Head of caudate nucleus (tissue), 42 donors: ENCODE measurements at places on chromosomes 6 and 20.

DNA sequence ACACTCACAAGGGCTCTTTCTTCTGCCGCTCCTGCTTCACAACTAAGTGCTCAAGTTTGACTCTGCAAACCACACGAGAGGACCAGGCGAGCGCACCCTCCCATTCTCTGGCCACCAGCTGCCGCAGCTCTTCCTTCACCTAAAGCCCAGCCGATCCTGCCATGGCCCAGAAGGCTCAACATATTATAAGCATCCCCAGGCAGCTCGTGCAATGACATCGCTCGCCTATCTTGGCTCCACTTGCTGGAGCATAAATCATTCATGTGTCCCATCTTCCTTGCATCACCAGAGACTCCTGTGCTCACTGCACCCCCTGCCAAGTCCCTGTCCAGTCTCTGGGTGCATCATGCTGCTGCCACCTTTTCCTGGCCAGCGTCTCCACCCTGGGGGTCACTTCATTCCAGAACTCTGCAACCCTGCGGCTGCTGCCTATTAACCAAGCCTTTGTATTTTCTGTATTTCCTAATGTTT is 59.0 kb downstream of the PSMG4 start:
- no peak for DNase-seq

- no peak for DNase-seq
Measured at GRCh38 chr6:21870076-21870730, 276.7 kb downstream of the SOX4 start.

DNA sequence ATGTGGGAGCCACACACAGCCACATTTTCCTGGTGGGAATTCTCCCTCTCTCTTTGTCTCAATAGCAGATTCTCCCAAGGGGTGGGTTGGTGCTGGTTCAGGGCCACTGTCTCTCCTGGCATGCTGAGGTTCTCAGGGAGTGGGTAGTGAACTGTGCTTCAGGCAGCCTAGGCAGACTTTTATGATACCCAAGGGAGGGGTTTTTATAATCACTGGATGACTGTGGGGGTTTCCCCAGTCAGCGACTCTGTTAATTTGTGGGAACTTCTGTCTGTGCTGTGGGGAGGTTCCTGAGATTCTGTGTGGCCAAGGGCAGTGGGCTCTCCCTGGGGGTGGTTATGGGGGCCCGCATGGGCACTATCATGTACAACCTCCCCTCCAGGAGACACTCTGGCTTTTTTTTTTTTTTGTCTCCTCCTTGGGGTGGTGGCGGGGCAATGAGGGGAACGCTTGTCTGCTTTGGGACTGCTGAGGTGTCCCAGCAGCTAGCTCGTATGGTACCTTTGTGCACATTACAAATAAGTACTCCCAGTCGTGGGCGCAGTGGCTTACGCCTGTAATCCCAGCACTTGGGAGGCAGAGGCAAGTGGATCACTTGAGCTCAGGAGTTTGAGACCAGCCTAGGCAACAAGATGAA is 10.0 kb downstream of the PTK7 start:
- no peak for DNase-seq

DNA sequence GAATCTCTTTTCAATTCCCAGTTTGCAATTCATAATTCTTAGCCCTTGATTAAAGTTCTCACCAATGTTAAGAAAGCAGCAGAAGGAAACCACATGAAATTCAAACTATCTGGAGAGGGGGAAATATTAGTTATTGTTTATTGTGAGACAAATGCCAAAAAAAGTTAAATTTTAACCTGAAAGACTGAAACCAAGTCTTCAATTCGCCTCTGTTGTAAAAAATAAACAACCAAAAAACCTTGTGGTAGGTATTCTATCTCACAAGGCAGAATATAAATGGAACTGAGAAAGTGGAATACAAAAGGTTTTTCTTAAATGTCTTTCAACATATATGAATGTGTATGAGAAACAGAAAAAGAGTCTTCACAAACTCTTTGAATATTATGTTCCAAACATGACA is 24.8 kb downstream of the TMX4 start:
- DNase-seq: no peak

- DNase-seq: no peak
Measured at GRCh38 chr6:23334360-23334759, 765.0 kb downstream of the HDGFL1 start.

DNA sequence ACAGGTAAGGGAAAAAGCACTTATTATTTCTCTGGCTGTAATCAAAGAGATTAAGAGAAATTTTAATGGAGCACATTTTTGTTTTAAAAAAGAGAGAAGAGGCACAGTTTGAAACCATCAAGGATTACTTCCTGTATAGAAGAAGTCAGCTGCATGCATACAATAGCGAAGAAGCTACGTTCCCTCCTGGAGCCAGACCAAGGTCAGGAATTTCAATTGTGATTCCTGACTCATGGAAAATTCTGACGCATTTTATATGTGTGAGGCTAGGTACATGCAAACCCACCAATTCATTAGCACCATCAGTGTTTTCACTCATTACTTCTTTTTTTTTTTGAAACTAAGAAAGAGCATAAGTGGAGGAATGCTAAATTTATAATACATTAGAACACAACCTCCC is 232.7 kb upstream of the SGK1 start:
- DNase-seq: no peak

DNA sequence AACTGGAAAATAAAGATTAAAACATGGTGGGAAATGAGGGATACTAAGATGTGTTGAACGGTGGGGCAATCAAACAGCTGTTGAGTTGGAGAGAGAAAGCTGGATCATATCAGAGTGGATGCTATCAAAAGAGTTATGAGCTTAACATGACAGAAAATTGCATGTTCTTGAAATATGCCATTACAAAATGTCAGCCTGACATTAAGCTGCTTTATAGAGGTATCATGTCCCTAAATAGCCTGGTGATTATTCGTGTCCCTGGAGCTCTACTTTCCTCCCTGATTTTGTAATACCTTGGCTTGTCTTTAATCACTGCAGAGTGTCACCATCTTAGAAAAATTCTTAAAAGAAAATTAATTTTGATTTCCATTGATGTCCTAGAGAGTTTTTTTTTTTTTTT is 223.1 kb downstream of the PHF3 start:
- no peak for DNase-seq

DNA sequence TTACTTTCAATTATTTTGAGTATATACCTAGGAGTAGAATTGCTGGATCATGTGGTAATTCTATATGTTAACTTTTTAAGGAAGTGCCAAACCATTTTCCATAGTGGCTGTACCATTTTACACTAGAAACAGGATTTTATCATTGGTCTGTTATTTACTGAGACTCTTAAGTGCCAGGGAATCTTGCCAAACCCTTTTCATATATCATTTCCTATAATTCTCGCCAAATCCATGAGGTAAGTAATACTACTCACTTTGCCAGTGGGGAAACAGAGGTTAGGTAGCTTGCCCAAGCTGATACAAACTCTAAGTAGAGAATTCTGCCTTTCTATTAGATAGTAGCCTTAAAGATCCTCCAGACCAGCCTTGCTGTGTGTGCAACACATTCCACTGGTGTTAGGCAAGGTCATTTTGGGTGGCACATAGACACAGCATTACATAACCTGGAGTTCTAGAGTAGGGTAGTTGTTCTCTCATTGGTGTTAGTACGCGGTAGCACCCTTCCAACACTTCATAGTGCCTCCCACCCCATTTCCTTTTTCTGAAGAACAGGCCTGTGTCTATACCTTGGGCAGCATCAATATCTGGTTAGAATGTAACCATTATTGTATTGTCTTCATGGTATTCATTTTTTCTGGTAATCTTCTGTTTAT is 65.5 kb downstream of the ARID1B start:
- DNase-seq: no peak

- peak; percentile 85 for DNase-seq
Measured at GRCh38 chr6:154675602-154676088, 57.6 kb upstream of the SCAF8 start.

- DNase-seq: no peak
Measured at GRCh38 chr20:31638317-31638716, 605 bp downstream of the COX4I2 start.

DNA sequence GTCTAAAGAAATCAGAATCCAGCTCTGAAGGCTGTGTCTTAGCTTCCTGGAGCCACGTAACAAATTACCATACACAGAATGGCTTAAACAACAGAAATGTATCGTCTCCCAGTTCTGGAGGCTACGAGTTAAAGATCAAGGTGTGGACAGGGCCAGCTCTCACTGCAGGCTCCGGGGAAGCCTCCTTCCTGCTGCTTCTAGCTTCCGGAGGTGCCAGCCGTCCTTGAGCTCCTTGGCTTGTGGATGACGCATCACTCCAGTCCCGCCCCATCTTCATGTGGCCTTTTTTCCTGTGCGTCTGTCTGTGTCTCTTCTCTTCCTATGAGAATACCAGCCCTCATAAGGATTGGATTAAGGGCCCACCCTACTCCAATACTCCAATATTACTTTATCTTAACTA is 319.1 kb upstream of the QKI start:
- DNase-seq: no peak

DNA sequence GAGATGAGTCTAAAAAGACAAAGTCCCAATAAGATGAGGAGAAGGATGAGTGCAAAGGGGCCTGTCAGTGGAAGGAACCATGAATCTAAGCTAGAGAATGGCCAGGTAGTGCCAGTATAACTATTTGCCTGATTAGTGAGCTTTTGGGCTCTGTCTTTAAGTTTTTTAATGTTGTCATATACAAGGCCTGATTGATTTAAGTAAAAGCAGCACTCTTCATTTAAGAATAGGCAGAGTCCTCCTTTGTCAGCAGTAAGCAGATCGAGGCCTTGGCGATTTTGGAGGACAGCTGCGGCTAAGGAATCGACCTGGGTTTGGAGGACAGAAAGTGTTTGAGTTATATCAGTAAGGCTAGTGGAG is 753.4 kb upstream of the ADGRB3 start:
- no peak for DNase-seq

DNA sequence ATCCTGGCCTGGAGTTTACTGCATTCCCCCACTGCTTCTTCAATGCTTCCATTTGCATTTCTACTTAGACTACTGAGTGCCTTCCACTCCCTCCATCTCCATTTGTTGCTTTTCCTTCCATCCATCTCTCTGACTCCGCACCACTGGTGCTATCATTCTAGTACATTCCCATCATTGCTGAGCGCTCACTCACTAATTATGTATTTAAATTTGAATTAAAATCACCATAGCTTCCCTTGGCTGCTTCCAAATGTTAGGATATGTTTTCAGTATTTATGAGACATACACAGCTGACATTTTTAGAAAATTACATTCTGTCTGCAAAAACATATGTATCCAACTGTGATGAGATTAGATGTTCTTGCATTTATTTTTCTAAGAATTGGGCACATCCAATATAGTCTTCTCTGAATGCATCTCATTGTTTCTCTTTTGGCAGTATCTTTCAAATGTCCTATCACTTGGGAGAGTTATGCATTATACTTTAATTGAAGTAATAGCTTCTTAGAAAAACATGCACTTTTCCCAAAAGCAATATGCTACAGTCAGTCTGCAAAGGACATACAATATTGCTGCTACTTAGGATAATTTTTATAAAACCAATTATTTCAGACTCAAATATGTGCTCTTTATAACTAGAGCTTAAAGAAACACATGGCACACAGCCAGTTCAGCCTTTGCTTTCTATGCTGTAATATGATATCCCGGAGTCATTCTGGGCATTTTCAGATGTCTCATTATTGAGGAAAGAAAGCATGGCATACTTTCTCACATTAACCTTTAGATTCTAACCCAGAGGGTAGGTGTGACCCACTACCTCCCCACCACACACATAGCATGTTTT is 12.1 kb upstream of the COL21A1 start:
- no peak for DNase-seq

DNA sequence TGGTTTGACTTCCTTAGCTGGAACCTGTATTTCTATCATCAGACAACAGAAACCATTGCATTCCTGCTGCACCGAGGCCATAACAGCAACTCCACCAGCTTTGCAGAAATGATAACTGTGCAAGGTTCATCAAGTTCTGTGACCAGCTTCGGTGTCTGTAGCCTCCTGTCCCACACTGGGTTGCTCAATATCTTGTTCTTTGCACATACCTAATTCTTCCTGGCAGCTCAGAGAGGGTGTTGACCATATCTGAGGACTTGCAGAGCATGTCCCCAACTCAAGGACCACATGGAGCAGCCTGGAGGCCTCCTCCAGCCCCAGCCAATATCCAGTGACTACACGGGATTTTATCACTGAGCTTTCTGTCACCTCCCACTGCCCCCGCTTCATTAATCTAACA is 59.3 kb upstream of the SCAF8 start:
- DNase-seq: no peak

DNA sequence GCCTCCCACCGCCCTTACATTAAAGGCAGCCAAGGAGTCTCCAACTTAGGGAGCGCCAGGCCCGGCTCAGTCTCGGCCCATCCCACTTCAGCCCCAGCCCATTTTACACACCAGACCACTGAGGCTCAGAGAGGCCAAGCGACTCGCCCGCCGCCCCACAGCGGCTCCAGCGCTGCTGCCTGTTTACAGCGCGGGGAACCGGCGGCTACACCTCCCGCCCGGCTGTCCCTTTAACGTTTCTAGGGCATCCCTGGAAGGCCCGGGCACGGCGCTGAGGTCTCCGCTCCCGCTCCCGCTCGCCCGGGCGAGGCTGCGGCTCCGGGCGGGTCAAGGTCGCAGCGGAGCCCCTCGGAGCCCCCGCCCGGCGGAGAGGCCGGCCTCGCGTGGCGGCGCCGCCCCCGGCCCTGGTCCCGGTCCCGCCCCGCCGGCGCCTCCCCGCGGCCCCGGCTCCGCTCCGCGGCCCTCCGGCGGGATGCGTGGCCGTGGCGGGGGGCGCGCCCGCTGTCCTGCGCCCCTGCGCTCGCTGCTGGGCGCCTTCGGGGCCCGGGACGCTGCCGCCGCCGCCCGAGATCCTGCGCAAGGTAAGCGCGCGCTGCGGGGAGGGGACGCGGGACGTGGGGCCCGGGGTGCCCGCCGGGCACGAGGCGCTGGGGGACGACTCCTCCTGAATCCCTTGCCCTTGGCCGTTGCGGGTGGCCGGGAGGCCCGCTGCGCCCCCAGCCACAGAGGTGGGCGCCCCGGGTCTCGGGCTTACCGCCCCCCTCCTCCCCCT is 27.1 kb upstream of the PHACTR3 start:
- DNase-seq: no peak

GRCh38 chr6:108841377-108841855 is 6.8 kb upstream of the ARMC2 start:
- no peak for DNase-seq

GRCh38 chr20:11067359-11067758 is 393.6 kb upstream of the JAG1 start:
- no peak for DNase-seq

DNA sequence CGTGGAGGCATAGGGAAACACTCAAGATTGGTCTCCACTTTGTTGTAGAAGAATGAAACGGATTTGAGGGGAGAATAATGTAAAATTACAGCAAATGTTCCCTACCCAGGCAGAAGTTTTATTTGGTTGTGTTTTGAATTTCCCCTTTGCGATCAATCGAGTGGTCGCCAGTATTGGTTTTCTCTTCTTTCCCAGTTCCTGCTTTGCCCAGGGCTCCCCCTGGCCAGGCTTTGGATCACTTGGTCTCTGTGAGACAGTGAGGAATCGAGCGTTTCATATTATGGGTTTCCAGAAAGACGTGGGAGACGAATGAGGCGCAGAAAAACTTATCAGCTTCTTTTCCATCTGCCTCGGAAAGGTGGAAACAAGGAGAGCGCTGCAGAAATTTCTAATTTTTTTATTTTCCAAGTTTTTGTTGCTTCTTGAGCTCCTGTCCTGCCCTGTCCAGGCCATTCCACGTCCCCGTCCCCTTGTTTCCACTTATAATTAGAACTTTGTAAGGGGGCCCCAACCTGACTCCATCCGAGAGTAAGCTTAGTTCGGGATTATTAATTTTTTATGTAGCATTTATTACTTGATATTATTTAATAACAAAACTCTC is 7.5 kb upstream of the TBX18 start:
- no peak for DNase-seq
